ENCODE measurements at places on chromosomes 5 and 9.

- no peak for DNase-seq
These were observed 105.9 kb upstream of the DHFR start for GRCh38 chr5:80760680-80761079.

DNA sequence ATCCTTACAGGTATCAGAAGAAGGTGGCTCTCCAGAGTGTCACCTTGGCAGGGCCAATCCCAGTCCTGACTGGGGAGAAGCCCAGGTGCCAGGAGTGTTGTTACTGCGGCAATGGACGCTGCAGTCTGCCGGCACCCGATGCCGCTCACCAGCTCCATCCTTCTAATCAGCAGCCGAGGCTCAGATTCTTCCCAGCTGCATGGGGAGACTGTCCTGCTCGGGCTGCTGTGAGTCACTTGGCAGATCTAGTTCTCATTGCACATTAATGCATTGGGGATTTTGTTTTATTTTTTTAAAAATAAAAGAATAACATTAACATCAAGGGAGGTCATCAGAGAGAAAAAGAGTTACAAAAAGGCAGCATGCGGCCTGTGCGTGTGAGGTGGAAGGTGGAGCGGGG, 115.8 kb downstream of the MTX3 start:
- DNase-seq = no peak

- no peak for DNase-seq
These were observed 196.0 kb upstream of the NR3C1 start for GRCh38 chr5:143599474-143599873.

GRCh38 chr9:94874316-94874715, 147.8 kb downstream of the AOPEP start:
- DNase-seq = no peak

DNA sequence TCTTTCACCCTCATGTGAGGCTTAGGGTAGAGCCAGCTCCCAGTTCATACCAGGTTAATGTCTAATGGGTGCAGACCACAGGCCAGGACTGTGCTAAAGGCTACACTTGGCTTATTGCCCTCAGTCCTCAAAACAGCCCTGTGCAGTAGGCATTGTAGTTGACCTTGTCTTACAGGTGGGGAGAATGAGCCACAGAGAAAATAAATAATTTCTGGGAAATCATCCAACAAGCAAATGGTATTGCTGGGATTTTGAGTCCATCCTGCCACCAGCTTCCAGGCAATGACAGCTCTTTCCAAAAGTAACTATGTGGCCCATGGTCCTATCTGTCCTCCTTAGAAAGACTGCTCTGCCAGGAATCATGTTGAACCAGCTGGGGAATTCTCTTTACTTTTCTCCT, 450.0 kb downstream of the GADD45G start:
- DNase-seq = no peak

DNA sequence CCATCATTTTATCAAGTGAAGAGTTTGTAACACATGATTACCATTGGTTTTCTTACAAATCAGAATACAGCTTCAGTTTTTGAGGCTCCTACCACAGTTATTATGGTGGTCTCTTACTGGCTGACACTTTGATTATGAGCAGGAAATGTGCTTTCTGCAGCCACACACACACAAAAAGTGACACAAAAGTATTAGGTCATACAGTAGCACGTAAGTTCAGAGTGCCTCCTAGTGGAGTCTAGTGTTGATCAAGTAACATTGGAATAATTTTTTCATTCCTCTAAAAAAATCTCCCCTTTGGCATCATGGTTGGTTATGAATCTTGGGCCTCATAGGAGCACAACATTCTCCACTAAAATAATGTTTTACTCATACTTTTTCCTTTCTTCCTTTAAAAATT, 37.6 kb downstream of the PAM start:
- no peak for DNase-seq

Data from NCI-H1694 treated with DMSO at 0.1 percent for 48 hours (cell line).